Activated CD4-positive, CD25-positive, alpha-beta regulatory T cell (primary cell): ENCODE measurements at places on chromosomes 2 and 18.

GRCh38 chr2:217436386-217436785 is 566.4 kb downstream of the TNS1 start:
- DNase-seq, result no peak

DNA sequence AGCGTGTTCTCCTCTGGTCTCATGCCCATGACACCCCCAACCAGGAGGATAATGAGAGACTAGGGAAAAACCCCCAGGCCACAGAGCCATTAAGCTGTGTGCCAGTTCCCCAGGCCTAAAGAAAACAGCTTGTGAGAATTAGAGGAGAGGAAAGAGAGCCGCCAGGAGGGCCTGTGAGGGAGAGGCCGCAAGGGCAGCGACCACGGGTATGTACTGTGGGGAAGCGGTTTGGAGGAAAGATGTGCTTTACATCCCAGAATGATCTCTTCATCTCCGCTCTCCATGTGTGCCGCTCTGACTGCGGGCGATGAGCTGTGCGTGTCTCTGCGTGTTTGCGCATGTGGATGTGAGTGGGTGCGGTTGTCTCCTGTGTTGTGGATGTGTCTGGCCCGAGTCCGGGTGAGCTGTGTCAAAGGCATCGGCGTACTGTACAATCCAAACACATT is 82.9 kb downstream of the DYSF start:
- DNase-seq, result no peak

DNA sequence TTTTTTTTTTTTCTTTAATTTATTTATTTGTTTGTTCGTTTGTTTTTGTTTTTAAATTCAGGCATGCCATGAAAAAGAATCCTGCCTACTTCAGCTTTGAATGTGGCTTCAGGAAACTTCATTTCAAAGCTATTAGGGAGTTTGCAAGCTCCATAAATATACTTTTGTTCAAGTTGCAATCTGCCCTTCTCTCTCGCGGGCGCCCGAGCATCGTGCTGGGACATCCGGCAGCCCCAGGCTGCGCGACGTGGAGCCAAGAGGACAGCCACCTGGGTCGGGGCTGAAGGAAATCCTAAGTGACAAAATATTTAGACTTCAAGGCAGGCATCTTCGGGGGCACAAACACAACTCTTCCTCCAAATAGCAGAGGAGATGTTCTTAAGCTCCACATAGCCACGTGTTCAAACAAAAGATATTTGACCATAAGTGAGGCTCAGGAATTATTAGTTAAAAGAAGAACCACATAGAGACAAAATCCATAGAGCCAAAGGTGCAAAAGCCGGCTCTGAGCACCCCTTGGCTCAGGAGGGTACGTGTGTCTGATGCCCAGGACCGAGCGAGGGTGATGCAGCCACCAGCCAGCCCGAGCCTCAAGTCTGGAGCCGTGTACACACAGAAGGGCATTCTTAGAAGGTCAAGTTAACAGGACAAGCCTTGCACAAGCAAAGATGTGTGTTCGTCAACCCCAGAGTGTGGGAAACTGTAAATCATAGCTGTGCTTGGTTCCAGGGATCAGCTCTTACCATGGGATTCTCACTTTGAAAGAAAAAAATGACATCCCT is 256.5 kb upstream of the SALL3 start:
- no peak for DNase-seq

DNA sequence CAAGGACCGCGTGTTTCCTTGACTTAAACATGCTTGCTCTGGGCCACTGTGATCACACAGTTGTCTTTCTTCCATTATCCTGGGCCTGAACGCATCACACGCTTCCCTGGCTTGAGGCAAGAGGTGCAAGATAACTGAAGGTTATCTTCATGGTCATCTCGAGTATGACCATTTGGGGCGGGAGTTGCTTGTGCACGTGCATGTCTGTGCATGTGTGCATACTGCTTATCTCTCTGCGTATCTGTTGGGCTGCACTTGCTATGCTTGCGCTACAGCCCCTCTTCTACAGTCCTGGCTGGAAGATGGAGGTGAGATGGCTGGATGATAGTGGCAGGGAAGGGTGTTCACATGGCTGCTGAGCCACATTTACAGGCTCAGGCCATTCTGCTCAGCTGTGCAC is 27.2 kb upstream of the EFR3B start:
- no peak for DNase-seq

DNA sequence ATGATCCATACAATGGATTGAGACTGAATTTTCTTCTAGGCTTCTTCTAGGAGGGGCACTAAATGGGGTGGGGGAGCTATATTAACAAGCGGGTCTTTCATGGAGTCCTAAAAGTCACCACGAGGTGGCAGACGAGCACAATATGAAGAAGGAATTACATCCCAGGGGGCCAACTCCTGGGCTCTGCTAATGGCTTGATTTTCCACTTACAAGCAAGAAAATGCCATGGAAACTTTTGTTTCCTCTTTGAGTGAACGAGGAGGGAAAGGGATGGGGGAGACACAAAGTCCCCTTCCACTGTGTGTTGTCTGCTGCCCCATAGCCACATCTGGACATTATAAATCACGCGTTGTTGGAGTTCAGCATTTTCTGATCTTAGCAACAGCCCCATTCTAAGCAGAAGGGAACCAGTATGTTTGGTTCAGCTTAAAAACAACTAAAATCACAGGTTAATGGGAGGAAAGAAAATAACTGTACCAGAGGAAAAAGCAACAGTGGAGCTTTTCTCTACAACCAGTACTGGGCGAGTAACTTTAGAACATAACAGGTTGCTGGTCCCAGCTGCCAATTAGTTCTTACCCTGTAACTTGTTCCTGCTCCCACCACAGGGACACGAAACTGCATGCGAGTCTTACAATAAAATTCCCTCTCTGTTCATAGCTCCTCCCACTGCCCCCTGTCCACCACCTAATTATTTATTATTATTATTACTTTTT is 285.0 kb upstream of the PARD3B start:
- peak; percentile 2 for DNase-seq

DNA sequence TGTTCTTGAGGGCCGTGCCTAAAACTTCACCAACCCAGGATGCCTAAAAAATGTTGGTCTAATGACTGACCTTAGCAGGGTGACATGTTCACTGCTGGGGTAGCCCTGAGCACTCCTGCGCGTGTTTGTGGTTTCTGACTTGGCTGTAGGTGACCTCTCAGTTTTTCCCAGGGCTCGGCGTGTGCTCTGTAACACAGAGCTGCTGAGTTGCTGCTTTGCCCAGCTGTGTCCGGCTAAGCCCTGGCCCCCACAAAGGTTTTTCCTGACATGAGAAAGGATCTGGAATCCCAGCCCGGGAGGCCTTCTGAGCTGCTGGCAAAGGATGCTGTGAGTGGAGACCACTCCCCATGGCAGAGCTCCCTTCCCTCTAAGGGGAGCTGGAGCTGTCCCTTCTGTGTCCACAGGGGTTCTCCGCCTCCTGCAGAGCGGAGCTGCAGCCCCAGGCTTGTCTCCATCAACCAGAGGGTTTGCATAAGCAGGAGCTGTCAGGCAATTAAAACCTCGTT is 52.7 kb downstream of the CRIM1 start:
- DNase-seq, result no peak

DNA sequence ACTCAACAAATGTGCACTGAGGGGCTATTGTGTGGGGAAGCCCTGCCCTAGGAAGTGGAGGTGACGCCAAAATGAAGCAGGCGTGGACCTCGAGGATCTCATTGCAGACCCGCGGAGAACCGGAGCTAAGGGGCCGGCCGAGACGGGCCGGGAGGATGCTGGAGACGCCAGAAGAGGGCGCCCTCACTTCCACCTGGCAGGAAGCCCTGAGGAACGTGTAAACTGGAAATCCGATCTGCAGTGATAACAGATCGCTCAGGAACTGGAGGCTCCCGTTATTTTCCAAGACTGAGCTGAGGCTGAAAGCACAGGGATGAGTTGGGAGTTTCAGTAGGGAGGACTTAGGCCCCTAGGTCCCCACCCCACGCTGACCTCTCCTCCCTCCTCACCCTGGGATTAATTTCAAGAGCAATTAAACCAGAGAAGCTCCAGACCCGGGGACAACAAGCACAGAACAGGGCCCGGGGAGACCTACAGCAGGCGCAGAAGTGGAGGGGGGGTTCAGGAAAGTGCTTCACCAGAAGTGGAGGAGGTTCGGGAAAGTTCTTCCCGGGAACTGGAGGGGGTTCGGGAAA is 7.7 kb upstream of the COL6A3 start:
- peak; percentile 64 for DNase-seq

DNA sequence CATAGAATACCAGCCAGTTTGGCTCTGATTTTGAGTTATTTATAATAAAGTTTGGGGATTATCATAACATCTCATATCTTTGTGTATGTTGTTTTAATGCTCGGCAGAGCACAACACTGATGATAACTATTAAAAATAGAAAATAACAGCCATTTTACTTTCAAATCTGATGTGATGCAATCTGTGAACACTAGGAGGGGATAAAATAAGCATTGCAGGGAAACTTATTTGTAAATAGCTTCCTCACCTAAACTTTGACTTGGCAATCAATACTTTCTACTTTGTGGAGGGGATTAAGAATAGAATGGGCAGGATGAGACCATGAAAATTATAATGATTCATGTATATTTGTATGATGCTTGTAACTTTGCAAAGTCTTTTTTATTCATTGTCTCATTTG is 54.4 kb downstream of the USP14 start:
- no peak for DNase-seq

- DNase-seq, result no peak
These were observed 47.3 kb downstream of the PKP4 start for GRCh38 chr2:158504088-158504487.

DNA sequence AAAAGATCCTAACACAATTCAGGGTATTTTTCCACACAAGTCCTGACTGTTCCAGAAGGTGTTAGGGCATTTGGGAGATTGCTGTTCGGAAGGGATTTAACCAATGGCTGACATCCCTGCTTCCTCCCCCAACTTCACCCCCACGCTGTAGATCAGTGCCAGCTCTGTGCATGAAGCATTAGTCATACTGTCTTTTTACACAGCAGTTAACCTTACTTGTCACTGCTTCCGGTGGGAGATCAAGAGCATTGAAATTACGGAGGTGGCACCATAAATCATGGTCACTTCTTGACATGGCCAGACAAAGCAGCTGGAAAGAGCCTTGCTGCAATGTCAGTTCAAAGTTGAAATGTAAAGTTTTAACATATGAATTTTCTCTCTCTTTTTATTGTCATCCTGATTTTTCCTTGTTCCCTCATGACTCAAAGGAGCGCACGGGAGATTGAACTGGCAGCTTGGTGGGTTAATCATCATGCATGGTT is 70.2 kb downstream of the HRH4 start:
- DNase-seq, result no peak

- DNase-seq, result no peak
These were observed 351.0 kb upstream of the POU3F3 start for GRCh38 chr2:104502901-104503300.

- no peak for DNase-seq
These were observed 14.8 kb upstream of the COLEC12 start for GRCh38 chr18:515156-515815.

- DNase-seq, result no peak
These were observed 76.0 kb downstream of the EMX1 start for GRCh38 chr2:72993147-72993932.

GRCh38 chr2:174350018-174350417 is 15.3 kb downstream of the SP9 start:
- no peak for DNase-seq

DNA sequence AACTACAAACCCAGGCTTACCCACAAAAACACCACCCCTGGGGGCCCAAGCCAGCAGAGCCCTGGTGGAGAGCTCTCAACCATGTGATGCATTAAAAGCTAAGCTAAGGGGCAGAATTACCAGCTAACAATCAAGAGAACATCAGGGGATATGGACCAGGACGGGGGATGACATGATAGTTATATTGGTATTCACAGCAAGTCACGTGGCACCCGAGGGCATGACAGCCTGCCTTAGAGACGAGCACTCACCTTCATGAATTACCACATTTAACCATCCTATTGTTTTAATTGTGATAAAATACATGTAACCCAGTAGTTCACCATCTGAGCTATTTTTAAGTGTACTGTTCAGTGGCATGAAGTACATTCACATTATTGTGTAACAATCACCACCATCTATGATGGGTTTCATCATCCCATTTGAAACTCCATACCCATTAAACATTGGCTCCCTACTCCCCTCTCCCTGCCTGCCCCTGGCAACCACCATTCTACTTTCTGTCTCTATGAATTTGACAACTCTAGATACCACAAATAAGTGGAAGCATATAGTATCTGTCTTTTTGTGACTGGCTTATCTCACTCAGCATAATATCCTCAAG is 245.6 kb downstream of the ANAPC1 start:
- no peak for DNase-seq

- no peak for DNase-seq
These were observed 281.1 kb upstream of the RAB12 start for GRCh38 chr18:8328126-8328525.

DNA sequence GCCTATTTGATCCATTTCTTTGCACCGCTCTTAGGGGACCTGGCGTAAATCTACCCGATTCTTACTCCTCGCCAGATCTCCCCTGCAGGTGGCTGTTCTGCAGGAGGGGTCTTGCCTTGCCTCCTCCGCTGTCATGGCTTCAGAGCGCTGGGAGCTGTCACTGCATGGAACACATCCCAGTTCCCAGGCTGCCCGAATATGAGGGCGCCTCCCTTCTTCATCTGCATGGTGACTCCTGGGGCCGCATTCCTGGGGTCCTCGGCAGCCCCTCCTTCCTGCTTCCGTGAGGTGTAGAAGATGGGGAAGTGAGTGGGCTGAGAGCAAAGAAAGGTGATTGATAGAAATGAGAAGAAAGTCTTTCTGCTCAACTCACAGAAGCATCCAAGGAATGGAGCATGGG is 27.3 kb upstream of the COPS8 start:
- DNase-seq, result no peak

DNA sequence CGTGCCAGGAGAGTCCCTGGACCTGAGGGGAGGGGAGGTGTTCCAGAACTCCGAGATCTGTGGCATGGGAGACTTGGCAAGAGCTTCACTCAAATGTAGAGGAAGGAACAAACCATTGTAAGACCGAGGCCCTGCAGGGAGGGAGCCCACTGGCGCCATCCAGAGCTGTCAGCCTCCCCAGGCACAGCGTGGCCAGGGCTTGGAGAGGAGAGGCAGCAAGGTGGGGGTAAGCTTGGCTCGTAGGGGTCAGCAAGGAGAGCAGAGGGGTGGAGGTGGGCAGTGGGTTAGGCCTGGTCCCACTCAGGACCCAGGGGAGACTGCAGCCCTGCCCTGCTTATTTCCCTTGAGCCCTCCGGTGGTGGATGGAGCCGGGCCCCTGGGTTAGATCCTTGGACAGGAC is 3.6 kb downstream of the TMEM177 start:
- DNase-seq, result no peak

DNA sequence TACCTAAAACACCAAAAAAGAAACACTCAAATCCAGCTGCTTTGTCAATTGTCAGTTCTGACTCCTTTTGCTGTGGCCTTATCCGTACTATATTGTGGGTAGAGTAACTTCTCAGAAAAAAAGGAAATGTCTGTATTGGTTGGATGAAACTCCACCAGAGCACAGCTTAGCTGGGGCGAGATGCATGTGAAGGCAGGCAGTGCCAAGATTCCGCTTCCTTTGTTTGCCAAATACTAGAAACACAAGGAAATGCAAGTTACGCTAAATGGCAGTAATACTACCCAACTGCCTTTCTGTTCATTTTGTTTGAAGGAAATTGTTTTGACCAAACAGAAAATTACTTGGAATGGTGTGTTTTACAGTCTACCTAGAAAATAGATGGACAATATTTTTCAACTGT is 10.0 kb downstream of the KLF11 start:
- no peak for DNase-seq
